Kidney epithelial cell (primary cell): ENCODE measurements at places on chromosomes 3 and 15. TPM values are rescaled to one million over a fixed set of nuclear protein-coding genes. Genes with fewer than 3 reads are reported as not detected.

DNA sequence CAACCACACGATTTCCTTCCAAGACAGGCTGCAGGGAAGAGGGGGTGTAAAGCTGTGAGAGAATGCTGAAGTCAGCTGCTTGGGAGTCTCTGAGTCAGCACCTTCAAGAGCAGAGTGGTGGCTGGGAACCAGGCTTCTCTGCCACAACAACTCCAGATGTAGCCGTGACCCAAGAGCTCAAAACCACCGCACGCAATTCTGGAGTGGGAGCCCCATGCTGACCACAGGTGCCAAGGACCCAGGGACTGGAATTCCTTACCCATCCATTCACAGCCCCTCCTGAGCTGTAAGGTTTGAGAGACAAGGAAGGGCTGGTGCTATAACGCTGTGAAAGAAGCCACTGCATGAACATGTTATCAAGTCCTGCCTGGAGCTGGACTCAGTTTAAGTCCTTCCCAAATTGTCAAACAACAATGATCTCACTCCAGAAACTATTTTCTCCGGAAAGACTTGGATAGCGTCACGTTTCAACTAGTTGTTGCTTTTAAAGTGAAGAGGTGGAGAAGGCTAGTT lies 61.4 kb downstream of the UMPS start:
- DNase-seq: no peak

Gene IL17RB
- total RNA-seq: 0.04 and 0.27 TPM in 2 replicates

- DNase-seq: no peak
Measured at GRCh38 chr3:149151843-149152242, 22.4 kb downstream of the HPS3 start.

GRCh38 chr3:184568924-184569829 lies 7.6 kb downstream of the EPHB3 start:
- no peak for DNase-seq

Gene SERINC4
- total RNA-seq: 0.46 TPM in 1 of 2 replicates, not detected in the other

- DNase-seq: no peak
Measured at GRCh38 chr15:27268923-27269322, 297.9 kb downstream of the GABRG3 start.

DNA sequence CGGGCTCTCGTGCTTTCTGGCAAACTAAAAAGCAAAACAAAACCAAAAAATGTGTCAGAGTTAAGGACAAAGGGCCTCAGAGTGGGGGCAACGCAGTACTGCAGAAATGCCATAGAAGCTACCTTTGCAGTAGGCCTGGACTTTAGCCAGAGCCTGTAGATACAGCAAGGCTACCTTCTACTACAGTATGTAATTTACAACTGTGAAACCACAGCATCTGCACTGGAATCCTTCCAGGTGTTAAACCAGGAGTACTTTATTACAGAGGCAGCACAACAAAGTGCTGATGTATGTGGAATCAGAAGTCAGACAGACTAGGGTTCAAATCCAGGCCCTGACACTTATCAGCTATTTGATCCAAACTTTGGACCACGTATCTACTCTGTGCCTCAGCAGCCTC lies 34.9 kb downstream of the RUBCN start:
- DNase-seq: no peak

Gene SYNPR
- total RNA-seq: not detected in 2 replicates

DNA sequence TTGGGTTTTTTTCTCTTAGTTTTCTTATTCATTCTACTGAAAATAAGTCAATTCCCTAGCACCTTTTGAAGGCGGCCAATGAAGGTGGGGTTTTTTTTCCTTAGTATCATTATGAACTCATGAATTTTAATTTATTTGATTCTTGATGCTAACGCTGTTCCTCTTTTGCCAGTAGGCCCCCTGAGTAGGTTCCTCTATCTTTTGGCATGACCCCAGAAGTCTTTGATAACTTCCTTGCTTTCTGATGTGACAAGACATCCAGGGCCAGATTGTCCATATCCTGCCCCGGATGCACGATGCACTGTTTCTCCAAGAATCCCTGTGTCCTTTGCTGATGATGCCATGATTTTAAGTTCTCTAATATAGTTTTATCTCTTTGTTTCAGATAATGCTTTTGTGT lies 20.6 kb downstream of the LRRK1 start:
- no peak for DNase-seq

DNA sequence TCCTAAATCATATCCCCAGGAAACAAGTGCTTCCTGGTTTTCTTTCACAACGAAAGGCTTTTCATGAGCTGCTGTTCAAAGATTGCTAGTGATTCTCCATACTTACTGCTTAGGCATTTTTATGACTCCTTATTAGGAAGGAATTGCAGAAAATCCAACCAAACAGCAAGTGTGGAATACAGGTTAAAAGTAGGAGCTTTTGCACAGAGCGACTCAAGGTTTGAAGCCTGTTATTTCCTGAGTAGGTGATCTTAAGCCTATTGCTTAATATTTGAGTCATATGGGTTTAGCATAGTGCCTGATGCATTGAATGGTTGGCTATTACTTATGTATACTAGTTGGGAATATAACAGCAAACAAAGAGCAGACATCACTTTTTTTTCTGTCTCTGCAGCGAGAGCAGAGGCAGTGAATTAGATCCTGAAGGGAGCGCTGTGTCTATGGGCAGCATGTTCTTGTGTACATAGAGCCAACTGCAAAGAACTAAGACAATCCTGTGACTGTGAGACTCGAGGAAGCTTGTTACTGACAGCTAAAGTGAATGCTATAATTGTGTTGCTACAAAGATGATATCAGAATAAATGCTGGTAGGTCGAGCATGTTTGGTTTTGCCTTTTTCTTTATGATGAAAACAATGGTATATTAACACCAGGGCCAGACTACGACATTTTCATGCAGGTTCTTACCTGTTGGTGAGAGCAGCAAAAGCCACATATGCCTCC lies 6.3 kb downstream of the TM4SF1 start:
- no peak for DNase-seq

DNA sequence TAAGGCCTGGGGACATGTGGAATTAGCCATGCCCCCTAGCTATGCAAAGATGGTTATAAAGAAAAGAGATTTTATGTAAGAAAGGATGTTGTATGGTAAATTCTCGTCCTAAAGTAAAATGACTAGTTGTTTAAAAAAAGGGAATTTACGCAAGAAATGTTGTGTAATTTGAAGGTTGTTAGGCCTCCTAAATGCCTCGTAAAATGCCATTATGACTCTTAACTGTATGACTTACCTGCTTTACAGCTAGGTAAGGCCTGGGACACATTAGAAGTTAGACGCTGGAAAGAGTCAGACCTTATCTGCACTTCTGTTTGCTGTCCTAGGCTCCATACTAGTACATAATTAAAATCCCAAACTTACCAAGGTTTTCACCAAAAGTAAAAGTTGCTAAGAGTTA lies 17.5 kb upstream of the HHATL start:
- DNase-seq: no peak

Gene SCAANT1
- total RNA-seq: not detected in 2 replicates

DNA sequence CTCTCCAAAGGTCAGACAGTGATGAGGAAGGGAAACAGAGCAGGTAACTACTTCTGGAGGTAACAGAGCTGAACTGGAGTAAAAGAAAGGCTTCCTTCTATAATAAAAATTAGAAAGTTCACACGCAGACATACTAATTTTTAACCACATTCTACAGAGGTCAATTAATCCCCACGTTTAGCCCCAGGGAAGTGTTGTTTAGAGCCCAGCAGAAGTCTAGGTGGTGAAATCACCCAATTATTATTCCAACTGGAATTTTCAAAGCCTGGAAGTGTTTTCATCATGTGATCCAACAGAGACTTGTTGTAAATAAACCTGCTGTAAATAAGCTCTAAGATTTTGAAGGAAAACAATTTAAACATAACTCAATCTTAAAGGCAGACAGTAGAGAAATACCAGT lies 6.8 kb downstream of the ALDH1A2 start:
- DNase-seq: no peak

Gene CLDND1
- 103 and 124 TPM in 2 replicates for total RNA-seq

- no peak for DNase-seq
Measured at GRCh38 chr3:40642812-40643211, 118.1 kb downstream of the ZNF621 start.

GRCh38 chr15:83430441-83430840 lies 16.7 kb upstream of the SH3GL3 start:
- DNase-seq: no peak

Gene DUOXA2
- not detected in 2 replicates for total RNA-seq

GRCh38 chr3:123883701-123884202 lies 380 bp downstream of the MYLK start:
- no peak for DNase-seq

- no peak for DNase-seq
Measured at GRCh38 chr3:133477487-133477886, 77.6 kb downstream of the BFSP2 start.
